ENCODE measurements at places on chromosomes 4 and X.

DNA sequence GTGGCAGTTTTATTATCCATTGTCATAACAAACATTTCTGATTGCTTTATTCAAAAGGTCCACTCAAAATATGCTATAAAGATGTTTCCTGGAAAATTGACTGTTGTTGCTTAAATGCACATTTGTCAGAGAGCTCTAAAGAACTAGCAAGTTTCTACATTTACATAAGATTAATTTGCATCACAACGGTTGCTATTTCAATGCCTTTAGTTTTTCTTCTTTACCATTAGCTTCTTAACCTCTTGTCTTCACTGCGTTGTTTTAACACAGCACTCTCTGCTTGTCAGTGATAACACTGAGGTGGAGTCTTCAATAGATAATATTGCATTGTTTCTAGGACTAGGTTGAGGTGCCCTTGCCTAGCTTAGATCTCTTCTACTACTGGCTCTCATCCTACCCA lies 76.7 kb upstream of the GALNT7 start:
- no peak for DNase-seq

DNA sequence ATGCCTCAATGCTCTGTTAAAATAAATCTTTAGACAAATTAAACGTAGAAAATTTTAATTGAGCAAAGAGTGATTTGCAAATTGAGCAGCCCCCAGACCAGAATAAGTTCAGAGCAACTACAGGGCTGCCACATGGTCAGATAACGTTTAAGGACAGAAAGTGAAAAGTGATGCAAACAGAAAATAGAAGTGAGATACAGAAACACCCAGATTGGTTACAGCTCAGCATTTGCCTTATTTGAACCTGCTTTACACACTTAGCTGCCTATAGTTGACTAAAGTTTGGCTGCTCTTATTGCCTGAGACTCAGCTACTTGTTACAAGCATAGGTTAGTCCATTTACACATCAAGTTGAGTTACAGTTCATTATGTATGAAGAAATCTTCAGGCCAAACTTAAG lies 1800.8 kb upstream of the PCDH10 start:
- DNase-seq: no peak

DNA sequence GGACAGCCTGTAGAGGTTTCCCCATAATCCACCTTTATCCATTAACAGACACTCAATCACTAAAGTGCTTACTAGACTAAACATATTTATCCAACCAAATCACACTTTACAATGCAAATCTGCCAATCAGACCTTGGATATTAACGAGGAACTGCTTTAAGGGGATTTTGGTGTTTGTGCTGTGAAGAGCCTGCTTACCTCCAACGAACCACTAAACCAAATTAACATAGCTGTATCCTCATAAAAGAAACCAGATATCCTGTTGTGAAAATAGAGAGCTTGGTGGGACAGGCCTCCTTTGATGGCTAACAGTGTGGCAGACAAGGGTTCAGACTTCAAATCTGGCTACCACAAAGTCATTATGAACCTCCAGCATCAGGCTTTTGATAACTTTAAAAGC lies 252.6 kb upstream of the HAND2 start:
- no peak for DNase-seq

DNA sequence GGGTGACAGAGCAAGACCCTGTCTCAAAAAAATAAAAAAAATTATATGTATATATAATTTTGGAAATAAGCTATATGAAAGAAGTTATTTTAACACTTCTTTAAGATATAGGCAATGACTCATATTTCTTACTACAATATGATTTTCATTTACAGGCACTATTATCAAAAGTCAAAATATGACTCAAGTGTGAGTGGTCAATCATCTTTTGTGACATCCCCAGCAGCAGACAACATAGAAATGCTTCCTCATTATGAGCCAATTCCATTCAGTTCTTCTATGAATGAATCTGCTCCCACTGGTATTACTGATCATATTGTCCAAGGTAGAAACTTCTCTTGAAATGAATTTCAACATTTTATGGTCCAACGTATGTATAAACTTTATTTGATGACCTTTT lies 20.8 kb downstream of the OCIAD1 start:
- no peak for DNase-seq

DNA sequence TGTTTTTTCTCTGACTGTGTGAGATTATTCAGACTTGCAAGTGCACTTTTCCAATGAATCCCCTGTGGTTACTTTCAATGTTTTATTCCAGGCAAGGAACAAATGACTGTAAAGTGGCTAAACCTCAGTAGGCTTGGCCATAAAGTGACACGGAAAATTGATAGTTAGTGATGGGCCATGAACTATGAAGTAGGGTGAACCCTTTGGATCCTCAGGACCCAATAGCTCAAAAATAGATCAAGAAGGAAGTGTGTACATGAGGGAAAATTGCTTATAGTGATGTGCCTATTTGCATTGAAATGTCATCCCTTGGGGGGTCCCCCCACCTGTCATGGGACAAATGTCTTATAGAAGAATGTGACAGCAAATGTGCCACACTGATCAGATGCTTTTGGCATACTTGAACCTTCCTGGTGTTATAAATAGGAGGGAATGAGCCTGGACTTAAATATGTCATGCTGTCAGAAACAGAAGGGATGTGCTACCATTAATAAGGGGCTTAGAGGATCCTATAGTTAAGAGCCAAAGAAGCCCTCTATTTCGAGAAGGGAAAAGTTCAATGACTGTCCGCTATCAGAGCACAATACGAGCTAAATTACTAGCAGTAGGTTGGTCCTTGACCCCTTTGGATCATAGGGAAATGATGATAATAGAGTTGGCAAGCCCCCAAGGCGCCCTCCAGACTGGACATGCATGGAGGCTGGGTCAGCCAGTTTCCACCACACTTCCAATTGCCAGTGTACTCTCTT lies 30.3 kb downstream of the SLC16A2 start:
- DNase-seq: no peak

DNA sequence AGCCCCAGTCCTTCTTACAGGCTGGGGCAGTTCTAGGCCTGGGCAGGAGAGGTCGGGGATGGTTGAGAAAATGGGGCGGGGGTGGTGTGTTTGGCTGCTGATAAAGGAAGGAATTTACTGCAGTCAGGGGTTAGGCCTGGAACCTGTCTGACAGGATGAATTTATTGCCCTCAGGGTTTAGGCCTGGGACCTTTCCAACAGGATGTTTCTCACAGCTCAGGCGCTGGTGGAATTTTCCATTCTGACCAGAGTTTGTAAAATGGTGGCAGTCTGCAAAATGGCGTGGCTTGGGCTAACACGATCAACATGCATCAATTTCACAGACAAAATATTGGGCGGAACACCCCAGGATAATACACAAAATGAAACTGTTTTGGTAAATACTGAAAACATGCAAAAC lies 83.5 kb upstream of the SPIN4 start:
- DNase-seq: peak; percentile 4

DNA sequence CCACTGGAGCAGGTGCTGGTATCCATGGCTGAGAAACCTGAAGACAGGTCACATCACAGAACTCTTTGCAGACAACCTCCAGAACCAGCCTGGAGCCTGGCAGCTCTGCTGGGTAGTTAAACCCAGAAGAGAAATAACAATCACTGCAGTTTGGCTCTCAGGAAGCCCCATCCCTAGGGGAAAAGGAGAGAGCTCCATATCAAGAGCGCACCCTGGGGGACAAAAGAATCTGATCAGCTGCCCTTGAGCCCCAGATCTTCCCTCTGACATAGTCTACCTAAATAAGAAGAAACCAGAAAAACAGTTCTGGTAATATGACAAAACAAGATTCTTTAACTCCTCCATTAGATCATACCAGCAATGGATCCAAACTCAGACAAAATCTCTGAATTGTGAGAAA lies 823.2 kb upstream of the FRG1 start:
- no peak for DNase-seq

- DNase-seq: no peak
These were observed 34.9 kb upstream of the STK26 start for GRCh38 chrX:131988236-131988635.

DNA sequence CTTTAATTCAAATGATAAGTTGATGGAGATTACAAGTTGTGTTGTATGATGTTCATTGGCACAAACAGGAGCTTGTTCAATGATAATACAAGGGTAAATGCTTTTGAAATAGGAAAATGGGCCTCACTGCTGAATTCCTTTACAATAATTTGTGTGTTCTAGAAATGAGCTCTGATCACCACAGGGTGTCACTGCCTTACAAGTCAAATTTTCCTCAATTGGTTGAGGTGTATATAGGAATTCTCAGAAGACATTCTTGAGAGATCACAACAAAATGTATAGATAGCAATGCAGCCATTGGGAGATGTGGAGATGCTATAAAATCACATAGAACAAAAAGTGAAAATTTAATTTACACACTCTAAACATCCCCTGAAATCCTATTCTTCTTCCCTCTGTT lies 49.6 kb downstream of the KLF8 start:
- DNase-seq: no peak

DNA sequence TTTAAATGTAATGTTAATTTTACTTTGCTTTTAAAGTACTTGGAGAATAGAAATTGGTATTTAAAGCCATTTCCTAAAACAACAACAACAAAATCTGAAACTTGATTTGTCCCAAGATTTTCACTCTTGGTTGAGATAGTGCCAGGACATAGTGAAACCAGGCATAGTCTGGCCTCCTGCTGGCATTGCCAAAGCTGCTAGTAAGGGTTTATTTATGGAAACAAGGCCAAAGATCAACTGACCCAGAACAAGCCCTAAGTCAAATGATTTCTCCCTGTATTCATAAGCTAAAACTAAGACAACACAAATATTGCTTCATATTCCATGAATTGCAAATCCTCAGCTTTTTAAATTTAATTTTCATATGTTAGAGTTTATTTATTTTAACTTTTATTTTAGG lies 227.5 kb upstream of the FGF13 start:
- DNase-seq: no peak

DNA sequence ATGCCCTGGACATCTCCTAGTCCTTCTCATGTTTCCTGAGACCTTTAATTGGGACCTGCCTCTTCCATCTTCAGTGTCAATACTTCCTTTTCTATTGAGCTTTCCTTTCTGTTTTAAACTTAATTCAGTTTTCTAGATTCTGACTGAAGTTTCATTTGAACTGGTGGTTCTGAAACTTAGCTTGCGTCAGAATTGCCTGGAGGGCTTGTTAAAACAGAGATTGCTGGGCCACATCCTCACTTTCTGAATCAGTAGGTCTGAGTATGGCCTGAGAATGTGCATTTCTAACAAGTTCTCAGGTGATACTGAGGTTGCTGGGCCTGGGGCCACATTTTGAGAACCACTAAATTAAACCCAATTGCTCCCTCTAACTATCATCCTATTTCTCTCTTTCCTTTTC lies 152.1 kb upstream of the DGKK start:
- no peak for DNase-seq

GRCh38 chr4:104489731-104490095 lies 5.0 kb downstream of the CXXC4 start:
- DNase-seq: no peak

- DNase-seq: peak; percentile 35
These were observed 167.9 kb downstream of the SMIM20 start for GRCh38 chr4:26081795-26082498.

- no peak for DNase-seq
These were observed 2.7 kb upstream of the NUDT9 start for GRCh38 chr4:87419578-87420249.

DNA sequence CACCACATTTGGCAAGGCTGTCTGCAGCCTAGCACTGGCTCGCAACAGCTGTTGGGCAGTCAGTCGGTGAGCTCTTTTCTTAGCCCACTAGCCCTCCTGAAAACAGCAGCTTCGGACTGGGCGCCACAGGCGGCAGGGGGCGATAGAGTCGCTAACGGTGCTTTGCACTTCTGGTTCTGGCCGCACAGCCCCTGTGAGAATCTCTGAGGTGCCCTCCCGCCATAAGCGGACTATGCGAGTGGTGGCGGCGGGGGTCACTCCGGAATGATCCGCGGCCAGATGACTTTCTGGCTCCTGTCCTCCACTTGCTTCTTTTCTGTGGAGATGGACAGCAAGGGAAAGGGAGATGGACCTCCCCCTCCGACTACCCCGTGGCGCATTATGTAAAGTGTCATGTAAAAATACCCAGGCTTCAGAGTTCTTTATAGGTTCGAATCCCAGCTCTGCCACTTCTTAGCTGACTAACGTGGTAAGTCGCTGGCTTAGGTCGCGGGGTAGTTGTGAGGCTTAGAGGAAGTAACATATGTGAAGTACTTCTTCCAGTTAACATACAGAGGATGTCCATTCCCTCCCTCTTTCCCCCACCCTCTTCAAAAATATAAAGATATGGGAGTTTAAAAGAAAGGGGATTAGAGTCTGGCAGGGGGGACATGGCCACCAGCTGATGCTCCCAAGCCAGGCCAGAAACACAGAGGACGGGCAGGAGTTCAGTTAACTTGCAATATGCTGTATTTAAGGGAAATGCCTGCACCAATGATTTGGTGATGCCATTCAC lies 11.0 kb downstream of the ARHGAP36 start:
- DNase-seq: peak; percentile 81

- no peak for DNase-seq
These were observed 19.3 kb downstream of the DMP1 start for GRCh38 chr4:87669373-87669772.

DNA sequence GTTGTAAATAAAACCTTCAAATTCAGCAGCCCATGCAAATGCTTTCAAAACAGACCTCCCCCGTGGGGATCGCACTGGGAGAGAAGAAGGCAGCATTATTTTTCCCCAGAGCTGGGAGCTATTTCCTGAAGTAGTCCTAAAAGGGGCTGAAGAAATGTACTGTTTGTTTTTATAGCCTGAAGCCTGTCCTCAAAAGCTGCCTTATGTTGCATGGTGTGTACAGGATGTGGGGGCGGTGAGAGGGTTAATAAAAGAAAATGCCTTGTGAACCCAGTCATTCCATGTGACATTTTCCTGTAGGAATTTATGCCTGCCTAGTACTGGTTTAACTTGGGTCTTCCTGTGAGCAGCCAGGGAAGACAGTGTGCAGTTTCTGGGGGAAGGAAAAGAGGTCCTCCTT lies 144.1 kb downstream of the SOWAHB start:
- DNase-seq: no peak

- DNase-seq: no peak
These were observed 169.8 kb upstream of the GALNT7 start for GRCh38 chr4:172998527-172999469.

- no peak for DNase-seq
These were observed 12.9 kb upstream of the WDR17 start for GRCh38 chr4:176052744-176053143.

DNA sequence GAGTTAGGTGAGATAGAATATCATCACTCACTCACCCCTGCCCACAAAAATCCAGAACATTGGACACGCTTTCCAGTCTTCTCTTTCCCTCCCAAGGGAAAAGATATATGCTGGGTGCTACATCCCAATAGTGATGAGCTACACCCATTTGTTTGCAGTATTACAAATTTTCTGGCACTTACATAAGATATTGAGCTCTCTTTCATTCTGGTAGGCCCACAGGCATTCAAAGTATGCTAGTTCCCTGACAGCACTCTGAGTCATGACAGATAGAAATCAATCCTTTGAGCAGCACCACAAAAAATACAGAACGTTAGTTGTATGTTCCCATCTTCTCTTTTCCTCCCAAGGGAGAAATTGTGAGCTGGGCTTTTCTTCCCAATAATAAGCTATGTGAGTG lies 477.6 kb upstream of the GRID2 start:
- DNase-seq: no peak

GRCh38 chr4:154120006-154120676 lies 331.3 kb upstream of the SFRP2 start:
- no peak for DNase-seq

GRCh38 chr4:88609387-88609786 lies 17.1 kb downstream of the HERC3 start:
- no peak for DNase-seq

- DNase-seq: no peak
These were observed 108.6 kb downstream of the SMIM20 start for GRCh38 chr4:26022346-26023202.

Measured in SK-N-DZ (cell line).